ENCODE measurements at places on chromosomes 7 and 10. TPM values are rescaled to one million over a fixed set of nuclear protein-coding genes. Genes with fewer than 3 reads are reported as not detected.

- peak; percentile 91 for DNase-seq
Measured at GRCh38 chr7:128453836-128454804, 1.6 kb upstream of the HILPDA start.

- DNase-seq: no peak
Measured at GRCh38 chr7:93958216-93958615, 36.7 kb downstream of the GNG11 start.

DNA sequence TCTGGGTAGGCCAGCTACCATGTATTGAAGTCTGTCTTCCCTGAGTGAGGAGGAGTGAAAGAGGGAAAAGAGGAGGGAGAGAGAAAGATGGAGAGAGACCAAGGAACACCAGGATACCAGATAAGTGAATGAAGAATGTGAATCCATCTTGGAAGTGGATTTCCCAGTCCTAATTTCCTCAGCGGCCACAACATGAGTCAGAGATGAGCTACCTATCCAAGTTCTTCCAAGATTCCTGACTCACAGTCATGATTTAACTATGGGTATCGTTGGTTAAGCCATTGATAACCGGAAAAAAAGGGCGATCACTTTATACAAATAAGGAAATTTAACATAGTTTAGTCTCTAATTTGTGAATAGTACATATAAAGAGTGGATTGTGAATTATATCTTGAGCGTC lies 561.8 kb downstream of the ATRNL1 start:
- no peak for DNase-seq

- no peak for DNase-seq
Measured at GRCh38 chr7:28132959-28133870, 47.4 kb downstream of the JAZF1 start.

- peak; percentile 16 for DNase-seq
Measured at GRCh38 chr10:102657451-102657850, 13.2 kb downstream of the TRIM8 start.

- no peak for DNase-seq
Measured at GRCh38 chr7:49580000-49580399, 193.4 kb upstream of the VWC2 start.

Gene CTTNBP2
- 0.77 TPM for total RNA-seq
